ENCODE measurements at places on chromosomes 4 and X.

DNA sequence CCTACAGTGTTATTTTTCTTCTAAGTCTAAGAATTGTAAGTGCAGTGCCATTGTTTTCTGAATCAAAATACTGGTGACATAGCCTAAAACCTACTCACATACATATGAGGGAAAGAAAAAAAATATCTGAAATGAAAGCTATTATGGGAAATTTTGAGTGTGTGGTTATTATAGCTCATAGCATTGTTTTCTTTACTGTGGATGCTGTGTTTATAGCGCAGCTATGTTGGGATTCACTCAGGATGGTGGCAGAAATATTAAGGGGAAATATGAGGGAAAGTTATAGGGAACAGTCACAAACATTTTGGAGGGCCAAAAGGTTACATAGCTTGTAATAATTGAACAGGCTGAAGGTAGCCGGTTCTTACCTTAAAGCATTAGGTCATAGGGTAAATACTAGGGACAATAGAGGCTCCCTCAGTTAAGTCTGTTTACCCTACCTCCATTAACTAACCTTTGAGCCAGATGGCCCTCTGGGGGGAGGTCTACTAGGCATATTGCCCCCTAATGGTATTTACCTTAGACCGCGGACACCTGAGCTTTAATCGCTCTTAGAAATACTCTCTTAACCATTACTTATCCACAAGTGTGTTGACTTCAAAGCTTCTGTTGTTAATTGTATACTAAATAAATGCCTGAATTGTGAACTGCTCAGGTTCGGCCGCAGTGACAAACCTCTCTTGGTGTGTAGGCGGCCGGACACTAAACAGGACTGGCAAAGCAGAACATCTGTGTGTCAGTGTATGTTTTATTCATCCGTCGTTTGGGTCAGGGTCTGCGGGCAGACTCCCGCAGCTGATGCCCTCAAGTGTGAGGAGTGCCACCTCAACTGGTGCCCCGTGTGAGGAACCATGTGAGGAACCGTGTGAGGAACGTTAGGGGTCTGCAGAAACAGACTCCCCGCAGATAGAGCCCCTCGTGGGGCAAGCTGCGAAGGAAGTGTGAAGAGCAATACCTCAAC lies 21.3 kb upstream of the SULT1B1 start:
- DNase-seq: no peak

DNA sequence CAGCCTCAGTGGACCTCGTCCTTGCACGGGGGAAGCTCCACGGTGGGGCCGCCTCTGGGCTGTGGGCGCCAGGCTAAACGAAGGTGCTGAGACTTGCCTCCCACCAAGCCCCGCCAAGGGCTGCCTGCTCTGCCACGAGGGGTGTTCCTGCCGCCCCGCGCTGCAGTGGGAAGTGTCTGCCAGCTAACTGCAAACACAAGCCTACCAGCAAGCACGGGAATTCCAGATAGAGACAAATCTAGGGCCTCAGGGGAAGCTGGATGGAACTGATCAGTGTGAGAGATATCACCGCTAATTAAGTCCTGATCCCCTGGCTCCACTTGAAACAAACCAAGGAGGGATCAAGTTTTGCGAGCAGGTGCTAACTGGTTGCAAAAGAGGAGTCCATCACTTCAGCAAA lies 181.6 kb upstream of the LEF1 start:
- no peak for DNase-seq

- DNase-seq: no peak
Measured at GRCh38 chrX:23840674-23841073, 57.7 kb downstream of the SAT1 start.

GRCh38 chr4:81631958-81632441 lies 160.3 kb upstream of the RASGEF1B start:
- DNase-seq: no peak

- no peak for DNase-seq
Measured at GRCh38 chr4:34158878-34159277, 2085.4 kb downstream of the ARAP2 start.

GRCh38 chr4:68358988-68359387 lies 9.1 kb upstream of the YTHDC1 start:
- no peak for DNase-seq

DNA sequence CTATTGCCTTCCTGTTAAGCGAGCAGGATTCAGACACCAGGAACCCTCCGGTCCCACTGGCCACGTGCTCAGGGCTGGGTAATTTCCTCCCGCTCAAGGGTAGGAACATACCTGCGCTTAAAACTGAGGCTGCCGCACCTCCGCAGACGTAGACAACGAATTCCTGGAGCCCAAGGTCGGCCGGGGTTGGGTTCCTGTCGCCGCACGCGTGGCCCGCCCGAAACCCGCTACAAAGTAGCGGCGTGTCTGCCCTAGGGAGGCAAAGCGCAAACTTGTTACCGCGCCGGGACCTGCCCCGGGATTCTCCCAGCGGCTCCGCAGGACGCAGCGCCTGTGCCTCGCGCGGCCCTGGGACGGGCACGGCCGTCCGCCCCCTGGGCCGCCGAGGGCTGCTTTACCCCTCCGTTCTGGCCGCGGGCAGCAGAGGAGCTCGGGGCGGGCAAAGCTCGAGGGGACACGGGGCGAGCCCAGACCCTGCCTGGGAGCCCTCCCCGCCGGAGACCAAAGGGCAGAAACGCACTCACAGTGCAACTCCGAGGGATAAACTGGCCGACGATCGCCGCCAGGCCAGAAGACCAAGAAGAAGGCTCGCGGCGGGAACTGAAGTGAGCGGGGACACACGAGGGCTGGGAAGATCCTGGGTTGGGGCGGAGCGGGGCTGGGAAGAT lies at the start of gene ERVMER34-1:
ERVMER34-1 (minus strand) TSS at position 607 of the 668 bp plus-strand sequence. CDS start 5,905 bp downstream, outside the sequence.
- DNase-seq: no peak

DNA sequence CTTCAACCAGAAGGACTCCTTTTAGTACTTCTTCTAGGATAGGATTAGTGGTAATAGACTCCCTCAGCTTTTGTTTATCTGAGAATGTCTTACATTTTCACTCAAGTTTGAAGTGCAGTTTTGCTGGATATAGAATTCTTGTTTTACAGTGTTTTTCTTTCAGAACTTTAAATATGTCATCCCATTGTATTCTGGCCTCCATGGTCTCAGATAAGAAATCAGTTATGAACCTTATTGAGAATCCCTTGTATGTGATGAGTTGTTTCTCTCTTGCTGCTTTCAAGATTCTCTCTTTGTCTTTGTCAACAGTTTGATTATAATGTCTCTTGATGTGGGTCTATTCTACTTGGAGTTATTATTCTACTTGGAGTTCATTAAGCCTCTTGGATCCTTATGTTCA lies 116.1 kb upstream of the CITED1 start:
- DNase-seq: no peak

DNA sequence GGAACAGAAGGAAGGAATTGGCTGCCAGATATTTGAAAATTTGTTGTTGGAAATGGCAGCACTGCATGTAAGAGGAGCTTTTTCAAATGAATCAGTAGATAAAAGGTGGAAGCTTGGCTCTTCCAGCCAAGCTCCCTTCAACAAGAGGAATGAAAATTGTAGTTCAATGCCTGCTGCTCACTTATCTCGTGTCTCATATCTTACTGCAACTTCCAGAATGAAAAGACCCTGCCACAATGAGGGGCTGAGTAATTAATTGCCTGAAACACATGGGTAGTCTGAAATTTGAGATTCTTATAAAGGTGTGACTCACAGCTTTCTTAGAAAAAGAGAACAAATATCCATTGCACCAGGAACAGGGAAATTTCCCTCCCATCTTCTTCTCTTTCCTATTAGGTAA lies 53.0 kb downstream of the HAND2 start:
- DNase-seq: no peak

DNA sequence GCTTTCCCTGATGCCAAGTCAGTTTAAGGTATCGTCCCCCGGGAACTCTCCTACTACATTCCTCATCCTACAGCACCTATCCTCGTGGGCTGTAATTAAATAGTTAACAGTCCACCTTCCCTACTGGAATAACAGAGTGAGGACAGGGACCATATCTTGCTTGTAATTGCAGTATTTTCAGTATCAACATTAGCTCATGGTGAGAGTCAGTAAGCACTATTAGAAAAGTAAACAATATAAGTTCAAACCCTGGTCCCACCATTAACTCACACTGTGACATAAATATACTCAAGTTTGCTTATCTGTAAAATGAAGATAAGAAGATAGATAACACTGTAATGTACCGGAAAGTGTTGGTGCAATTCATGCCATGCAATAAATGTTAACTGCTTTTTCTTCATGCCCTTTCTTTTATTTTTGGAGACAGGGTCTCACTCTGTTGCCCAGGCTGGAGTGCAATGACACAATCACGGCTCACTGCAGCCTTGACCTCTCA lies 61.3 kb downstream of the SH3RF1 start:
- DNase-seq: no peak

DNA sequence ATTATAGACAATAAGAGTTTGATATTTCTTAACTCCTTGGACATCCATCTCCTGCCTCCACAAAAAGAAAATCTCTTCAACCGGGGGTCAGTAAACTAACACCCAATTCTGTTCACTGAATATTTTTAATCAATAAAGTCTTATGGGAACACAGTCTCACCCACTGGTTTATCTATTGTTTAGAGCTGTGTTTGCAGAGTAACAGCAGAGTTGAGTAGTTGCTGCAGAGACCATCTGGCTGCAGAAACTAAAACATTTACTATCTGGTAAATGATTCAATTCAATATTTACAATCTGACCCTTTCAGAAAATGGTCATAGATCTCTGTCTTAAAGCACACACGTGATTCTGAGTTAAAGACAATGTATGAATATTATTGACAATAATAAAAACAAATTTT lies 94.0 kb downstream of the TMA16 start:
- DNase-seq: no peak

- no peak for DNase-seq
Measured at GRCh38 chr4:57314636-57315035, 204.5 kb upstream of the IGFBP7 start.

DNA sequence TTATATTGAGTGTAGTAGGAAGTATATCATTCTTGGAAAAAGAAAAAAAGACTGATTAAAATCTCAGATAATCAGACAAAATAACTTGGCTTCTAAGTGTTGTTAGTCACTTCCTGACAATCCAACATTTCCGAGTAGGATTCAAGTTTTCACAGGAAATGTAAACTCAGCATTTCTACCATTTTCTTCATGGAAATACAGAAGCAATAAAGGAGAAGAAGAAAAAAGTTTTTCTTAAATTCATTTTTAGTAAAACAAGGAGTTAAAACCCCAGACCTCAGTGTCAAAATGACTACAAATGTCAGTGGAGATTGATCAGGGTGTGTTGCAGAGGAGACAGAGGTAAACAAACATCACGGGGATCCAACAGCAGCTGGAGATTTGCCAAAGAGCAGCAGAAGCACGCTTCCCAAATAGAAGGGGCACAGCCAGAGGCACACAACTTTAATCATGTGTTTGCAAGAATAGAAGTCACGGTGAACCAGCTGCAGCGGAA lies 129.3 kb upstream of the FAM9B start:
- no peak for DNase-seq

DNA sequence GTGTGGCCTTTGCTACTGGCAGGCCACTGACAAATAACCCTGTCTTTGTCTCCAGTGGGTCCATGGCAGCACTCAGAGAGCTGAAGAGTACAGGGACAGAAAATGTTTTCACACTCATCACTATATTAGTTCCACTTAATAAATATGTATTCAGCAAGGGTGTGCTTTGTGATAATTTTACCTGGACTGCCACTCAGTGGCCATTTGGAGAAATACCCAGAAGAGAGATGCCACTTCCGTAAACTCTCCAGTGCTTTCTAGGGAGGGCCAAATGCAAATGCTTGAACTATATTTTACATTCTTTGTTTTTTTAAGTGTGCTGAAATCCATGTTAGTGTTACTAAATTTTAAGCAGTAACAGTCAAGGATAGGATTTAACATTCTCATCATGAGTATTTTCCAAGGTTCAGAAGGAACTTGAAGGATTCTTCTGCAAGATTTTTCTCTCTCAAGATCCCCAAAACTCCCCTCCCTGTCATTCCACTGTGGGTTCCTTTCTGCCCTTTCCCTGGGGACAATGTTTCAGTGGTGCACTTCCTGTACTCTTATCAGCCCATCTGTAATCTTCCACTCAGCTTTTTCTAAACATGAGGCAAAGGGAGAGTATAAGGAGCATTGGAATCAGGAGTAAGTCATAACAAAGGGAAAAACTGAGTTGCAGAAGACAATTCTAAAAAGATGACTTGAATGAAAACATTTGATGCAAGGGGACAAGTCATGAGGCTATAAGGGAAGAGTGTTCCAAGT lies 46.0 kb downstream of the TFDP3 start:
- no peak for DNase-seq

GRCh38 chr4:185504098-185505047 lies 30.9 kb downstream of the PDLIM3 start:
- no peak for DNase-seq
